Muscle of leg (tissue), 16 donors: ENCODE measurements at places on chromosomes 2 and 18. TPM values are rescaled to one million over a fixed set of nuclear protein-coding genes. Genes with fewer than 3 reads are reported as not detected.

DNA sequence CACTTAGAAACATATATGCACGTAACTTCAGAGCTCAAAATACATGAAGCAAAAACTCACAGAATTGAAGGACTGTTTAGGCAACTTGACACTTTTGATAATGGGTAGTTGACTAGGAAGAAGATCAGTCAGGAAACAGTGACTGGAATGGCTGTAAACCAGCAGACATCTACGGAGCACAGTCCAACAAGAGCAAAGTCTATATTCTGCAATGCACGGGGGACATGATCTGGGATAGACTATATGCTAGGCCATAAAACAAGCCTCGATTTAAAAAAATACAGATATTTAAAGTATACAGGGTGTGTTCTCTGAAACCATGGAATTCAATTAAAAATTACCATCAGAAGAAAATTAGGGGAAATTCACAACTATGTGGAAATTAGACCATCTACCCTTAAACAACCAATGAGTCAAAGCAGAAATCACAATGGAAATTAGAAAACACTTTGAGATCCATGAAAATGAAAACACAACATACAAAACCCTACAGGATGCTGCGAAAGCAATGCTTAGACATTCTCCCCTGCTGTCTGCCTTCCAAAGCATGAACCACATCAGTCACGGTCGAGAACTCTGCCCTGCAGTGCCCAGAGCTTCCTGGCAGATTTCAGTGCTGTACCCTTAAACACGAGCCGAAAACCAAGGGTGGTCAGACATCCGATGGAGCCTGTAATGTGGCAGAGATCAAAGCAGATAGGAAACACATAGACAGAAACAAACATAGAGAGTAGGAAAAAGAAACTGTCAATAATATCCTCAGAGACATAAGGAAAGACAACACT lies 651.9 kb upstream of the HS6ST1 start:
- H3K27ac ChIP-seq, result no peak overlapping the region
- no peak for DNase-seq
- H3K4me1 ChIP-seq, result no peaks in the 10 kb centered on the region
- H3K27me3 ChIP-seq, result no peaks in the 10 kb centered on the region
- no peak overlapping the region for H3K4me3 ChIP-seq

GRCh38 chr18:34928088-34928753 lies 113.0 kb upstream of the MAPRE2 start:
- no peak overlapping the region for H3K27ac ChIP-seq
- H3K4me3 ChIP-seq, result no peak overlapping the region
- no peaks in the 10 kb centered on the region for H3K4me1 ChIP-seq

The CLIP4 gene
- 10.8 TPM for polyA plus RNA-seq

The CHST9 gene
- polyA plus RNA-seq, result 0.45 TPM
